ENCODE measurements at places on chromosomes 5 and 9.

GRCh38 chr9:16964228-16964627 lies 93.8 kb upstream of the BNC2 start:
- no peak for DNase-seq

DNA sequence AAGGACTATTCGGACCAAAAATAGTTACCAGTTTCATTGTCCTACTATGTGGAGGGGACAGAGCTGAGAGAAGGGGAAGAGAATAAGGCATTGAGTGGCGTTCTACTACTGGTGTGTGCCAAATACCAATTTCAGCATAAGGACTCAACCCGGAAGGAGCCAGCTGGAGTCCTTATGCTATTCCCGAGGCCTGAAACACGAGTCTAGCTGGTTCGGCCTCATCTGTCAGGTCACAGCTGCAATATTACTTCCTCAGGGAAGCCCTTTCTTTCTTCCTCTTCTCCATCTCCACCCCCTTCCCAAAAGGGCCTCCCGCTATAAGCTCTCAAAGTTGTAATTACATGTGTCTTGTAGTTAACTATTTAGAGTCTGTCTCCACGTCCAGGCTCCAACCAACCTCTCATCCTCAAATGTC lies 20.5 kb upstream of the FER start:
- no peak for DNase-seq

DNA sequence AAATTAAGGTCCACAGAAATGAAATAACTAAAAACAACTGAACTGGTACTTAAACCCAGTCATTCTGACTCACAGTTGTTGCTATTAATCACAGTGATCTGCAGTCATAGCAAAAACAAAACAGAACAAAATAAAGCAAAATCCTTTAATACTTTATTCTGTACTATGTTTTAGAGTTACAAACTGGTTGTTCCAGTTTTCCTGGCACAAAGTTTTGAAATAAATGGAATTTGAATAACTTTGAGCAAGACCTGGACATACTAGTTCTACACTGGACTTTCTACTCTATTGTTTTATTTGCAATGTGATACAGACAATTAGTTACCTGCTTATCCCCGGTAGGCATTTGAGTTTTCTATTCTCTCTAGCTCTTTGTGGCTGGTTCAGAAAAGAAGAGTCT lies 147.9 kb downstream of the DMRT2 start:
- DNase-seq = no peak

DNA sequence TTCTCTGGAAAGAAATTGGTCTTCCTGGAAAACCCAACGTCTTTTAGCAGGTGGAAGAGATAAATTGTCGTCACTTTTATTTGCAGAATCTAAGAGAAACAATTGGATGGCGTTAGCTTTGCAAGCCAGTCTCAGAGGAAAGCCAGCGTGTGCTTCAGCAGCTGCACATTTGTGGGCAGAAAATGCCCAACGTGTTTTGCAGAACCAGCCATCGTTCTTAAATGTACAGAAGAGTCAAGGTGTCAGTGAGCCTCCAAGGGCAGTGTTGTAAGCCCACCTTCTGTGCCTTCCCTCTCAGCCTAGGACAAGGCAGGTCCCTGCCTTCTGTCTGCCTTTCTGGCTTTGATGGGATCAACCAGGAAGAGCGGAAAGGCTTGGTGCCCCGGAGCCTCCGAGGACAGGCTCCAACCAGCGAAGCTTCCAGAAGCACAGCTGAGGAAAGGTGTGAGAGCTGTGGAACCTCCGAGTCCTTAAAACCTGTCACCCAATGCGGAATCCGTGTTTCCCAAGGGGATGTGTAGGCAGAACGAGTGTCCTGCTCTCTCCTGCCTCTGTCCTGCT lies 116.0 kb upstream of the IRX2 start:
- no peak for DNase-seq

DNA sequence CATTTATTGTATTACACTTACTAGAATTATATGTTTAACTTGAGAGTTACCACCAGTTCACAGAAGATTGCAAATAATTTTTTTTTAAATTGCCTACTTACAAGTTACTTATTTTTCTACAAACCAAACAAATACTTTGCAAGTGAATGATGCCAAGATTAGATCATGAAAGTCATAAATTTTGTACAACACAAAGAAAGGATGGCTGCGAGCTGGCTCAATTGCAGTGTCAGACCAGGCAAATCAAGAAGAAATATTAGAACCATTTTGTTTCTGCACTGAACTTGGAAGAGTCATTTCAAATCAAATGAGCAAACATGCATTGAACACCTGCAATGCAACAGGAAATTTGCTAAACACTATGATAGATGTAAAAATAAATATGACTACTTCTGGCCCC lies 97.3 kb downstream of the PLCXD3 start:
- no peak for DNase-seq

- no peak for DNase-seq
Observed at GRCh38 chr9:106964822-106965525, 102.0 kb downstream of the ZNF462 start.

DNA sequence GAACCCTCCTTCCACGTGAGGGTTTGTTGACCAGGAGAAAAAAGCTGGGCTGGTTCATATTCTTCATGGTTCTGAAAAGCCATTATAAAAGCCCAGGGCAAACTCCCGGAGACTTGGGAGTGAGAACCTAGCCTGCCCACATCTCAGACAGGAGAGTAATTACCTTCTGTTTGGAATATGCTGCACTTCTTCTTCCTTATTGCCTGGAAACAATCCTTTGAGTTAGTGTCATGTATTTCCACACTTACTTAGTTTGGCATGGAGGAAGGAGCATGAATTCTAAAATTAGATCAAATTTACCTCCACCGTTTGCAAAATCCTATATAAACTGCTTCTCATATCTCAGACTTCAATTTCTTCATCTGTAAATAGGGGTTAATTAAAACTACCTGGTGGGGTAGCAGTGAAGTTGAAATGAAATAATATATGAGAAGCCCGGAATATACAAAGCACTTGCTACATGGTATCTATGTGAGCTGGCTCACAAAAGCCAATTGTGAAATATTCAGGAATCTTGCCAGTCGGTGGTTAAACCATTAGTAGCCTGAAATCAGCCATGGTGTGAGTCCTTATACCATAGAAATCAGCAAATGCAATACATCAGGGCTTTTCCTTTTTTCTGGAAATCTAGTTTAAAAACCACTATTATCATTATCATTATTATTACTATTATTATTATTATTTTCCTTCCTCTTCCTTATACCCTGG lies 140.0 kb upstream of the RAD23B start:
- no peak for DNase-seq

- DNase-seq = no peak
Observed at GRCh38 chr5:120228262-120229031, 235.7 kb upstream of the PRR16 start.

- no peak for DNase-seq
Observed at GRCh38 chr9:72537671-72538070, 16.3 kb downstream of the TMC1 start.

GRCh38 chr5:3858524-3858923 lies 262.9 kb downstream of the IRX1 start:
- no peak for DNase-seq

GRCh38 chr5:1447671-1448361 lies 2.6 kb upstream of the SLC6A3 start:
- no peak for DNase-seq

DNA sequence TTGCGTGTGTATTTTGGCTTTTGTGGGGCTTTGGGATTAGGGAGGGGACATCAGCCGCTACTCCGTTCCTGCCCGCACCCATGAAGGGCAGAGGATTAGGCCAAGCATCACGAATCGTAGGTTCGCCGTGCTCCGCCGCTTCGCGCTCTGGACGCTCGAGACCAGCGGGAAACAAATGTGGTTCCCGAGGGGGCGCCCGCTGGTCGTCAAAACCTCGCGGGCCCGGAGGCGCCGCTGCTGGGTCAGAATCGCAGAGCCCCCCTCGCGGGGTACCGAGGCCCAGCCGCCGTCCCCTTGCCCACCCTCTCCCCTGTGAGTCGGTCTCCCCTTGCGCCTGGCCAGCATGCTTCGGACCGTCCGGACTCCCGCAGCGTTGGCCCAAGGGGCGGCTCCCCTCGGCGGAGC lies 2.3 kb upstream of the PAX5 start:
- DNase-seq = no peak

DNA sequence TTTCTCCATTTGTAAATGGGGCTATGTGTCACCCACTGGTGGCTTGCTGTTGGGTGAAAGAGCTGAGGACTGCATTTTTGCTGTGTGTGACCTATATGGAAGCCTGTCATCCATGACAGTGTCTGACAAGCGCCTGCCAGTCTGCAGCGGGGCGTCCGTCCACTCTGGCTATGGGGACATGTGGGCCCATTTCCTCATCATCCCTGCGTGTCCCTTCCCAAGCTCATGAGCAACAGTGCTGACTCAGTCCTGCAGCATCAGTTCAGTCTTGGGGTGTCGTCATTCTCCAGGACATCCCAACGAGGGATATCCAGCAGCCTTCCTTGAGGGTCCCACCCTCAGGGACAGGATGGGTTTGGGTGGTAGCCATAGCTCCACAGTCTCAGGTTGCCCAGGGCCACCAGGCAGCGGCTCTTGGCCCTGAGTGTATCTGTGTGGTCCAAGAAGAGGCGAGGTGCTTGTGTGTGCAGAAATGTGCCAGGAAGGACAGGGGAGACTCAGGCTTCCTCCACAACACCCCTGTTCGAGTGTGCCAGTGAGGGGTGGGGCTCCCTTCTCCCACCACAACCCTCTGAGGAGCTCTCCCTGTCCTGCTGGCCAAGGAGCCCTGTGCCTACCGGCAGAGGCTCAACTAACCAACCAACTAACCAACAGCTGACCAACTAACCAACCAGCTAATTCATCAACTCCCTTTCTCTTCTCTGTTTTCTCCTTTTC lies 2.1 kb downstream of the FGD3 start:
- no peak for DNase-seq

GRCh38 chr9:109473329-109473728 lies 24.8 kb downstream of the PTPN3 start:
- no peak for DNase-seq

- DNase-seq = no peak
Observed at GRCh38 chr9:121901616-121902015, 191.5 kb downstream of the TTLL11 start.

- no peak for DNase-seq
Observed at GRCh38 chr9:110308633-110309038, 29.0 kb downstream of the TXNDC8 start.

- peak; percentile 28 for DNase-seq
Observed at GRCh38 chr9:111759762-111760639, 34.7 kb downstream of the SHOC1 start.

- DNase-seq = no peak
Observed at GRCh38 chr5:38835887-38836286, 9.9 kb upstream of the OSMR start.

DNA sequence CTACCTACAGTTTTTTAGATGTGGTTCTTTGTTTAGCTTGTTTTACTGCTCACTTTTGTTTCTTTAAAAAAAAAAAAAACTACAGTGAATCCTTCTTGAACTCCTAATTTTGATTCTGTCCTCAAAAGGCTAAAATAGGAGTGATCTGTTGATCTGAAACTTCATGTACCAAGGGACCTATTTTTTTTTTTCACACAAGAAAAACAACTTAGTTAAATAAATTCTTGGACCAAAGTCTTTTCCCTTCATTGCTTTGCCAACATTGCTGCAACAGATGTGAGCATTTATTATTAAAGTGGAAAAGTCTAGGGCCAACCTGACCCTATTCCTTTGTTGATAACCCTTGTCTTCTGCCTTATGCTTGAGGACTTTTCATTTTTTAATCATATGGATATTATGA lies 236.8 kb downstream of the ARHGEF28 start:
- DNase-seq = no peak

Data from activated CD4-positive, alpha-beta T cell treated with anti-CD3 and anti-CD28 coated beads, Interleukin-2, amount 50 U/mL, for 4 hours (primary cell).